ENCODE measurements at places on chromosomes 5 and 9.

DNA sequence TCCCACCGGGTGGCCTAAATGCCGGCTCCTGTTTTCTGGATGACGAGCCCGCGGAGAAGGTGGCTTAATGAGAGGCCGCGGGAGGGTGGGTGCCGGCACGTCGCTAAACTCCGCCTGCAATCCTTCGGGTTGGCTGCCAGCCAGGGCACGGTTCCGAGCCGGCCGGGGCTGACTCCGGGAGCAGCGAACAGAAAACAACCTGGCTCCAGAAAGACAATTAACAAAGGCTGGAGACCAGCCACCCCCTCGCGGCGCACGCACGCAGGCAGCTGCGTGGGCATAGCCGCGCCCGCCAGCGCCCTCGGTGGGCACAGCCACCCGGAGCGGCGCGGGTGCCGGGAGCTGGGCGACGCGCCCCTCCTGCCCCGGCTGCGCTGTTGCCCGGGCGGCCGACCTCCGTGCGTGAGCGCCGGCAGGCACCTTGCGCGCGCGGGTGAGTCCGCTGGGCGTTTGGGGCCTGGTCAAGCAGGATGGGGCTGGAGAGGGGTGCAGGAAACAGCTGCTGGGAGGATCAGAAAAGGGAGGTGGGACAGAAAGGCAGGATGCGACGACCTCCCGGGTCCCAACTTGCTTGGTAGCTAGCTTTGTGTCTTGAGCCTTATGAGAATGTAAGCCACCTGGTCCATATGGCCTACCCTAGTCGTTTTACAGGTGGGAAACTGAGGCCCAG, at the start of gene ARHGEF37:
Gene ARHGEF37, plus strand, starts transcription at position 307 of the 670 bp plus-strand sequence. CDS start 16,272 bp downstream, outside the sequence.
- no peaks in the 10 kb centered on the region for H3K27me3 ChIP-seq
- peak within 1 kb of the TSS; percentile 92 for H3K27ac ChIP-seq
- peak within 1 kb of the TSS; percentile 65 for H3K4me3 ChIP-seq
- peak; percentile 88 for DNase-seq
- H3K4me1 ChIP-seq, result peaks cover 14% of the 10 kb centered on the region

DNA sequence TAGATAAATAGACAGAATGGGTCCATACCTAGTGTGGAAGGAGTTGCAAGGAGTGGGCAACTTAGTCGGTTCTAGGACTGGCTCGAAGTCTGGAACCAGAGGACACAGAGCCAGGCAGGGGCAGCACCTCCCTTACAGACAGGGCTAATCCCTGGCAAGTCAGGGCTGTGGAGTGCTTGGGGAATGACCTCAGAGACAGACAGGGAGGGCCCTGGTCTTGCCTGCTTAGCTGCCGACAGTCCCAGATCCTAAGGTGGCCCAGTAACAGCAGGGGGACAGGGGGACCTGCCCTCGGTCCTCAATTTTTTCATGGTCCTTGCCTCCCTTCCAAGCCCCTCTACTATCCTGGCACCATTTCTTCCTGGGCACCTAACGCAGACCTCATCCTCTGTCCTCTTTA, 222.4 kb upstream of the TNC start:
- no peak overlapping the region for H3K4me3 ChIP-seq
- no peaks in the 10 kb centered on the region for H3K4me1 ChIP-seq
- H3K27ac ChIP-seq, result no peak overlapping the region
- no peak for DNase-seq
- no peaks in the 10 kb centered on the region for H3K36me3 ChIP-seq

DNA sequence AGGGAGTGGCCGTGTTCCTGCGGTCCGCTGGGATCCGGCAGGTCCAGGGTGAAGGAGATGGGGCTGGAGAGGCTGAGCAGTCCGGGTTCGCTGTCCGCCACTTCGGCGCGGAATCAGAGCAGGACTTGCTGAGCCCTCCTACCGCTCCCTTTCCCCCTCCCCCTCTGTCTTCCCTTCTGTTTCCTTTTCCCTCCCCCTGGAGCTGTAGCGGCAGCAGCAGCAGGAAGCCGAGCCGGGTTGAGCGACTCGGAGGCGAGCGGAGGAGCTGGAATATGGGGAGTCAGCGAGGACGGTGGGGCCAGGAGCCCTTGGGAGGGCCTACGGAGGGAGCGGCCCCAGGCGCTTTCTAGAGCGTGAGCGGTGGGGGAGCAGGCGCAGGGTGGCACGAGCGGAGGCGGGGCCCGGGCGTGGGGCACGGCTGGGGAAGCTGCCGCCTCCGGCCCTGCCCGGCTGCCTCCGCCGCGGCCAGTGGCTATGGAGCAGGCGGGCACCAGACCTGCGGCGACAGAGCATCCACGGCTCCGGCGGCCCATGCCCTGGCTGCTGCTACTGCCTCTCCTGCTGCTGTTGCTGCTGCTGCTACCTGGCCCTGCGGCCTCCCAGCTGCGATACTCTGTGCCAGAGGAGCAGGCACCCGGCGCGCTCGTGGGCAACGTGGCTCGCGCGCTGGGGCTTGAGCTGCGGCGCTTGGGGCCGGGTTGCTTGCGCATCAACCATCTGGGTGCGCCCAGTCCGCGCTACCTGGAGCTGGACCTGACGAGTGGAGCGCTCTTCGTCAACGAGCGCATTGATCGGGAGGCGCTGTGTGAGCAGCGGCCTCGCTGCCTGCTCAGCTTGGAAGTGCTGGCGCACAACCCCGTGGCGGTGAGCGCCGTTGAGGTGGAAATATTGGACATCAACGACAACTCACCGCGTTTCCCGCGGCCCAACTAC, at the start of gene PCDHAC2:
Gene PCDHAC2, plus strand, starts transcription at position 184 of the 933 bp plus-strand sequence. Its CDS starts 291 bp downstream, at position 475.
- no peaks in the 10 kb centered on the region for H3K4me1 ChIP-seq
- H3K4me3 ChIP-seq, result peak within 1 kb of the TSS; percentile 42
- DNase-seq, result no peak
- no peaks in the 10 kb centered on the region for H3K36me3 ChIP-seq

DNA sequence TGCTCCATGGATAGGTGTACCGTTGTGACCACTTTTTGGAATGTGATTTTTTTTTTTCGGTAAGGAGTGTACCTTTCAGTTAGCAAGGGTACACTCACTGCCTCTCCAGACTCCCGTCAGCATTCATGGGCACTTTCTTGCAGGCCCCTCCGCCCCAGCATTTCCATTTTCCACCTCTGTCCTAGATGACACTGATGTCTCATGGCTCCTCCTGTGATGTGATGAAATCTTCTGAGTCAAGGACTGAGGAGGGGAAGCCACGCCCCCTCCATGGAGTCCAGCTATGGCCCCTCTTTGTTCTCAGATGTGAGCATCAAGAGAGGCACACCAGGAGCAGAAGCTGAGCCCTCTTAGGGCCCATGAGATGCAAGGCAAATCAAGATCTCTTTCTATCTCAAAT, 61.8 kb downstream of the CTSL start:
- H3K4me3 ChIP-seq, result no peak overlapping the region
- H3K36me3 ChIP-seq, result no peaks in the 10 kb centered on the region
- no peak for DNase-seq
- no peaks in the 10 kb centered on the region for H3K4me1 ChIP-seq

GRCh38 chr9:114097613-114098020, 1.5 kb downstream of the KIF12 start:
- no peaks in the 10 kb centered on the region for H3K4me1 ChIP-seq
- no peak overlapping the region for H3K27ac ChIP-seq
- H3K27me3 ChIP-seq, result no peaks in the 10 kb centered on the region
- H3K4me3 ChIP-seq, result peak overlapping the region; percentile 20

DNA sequence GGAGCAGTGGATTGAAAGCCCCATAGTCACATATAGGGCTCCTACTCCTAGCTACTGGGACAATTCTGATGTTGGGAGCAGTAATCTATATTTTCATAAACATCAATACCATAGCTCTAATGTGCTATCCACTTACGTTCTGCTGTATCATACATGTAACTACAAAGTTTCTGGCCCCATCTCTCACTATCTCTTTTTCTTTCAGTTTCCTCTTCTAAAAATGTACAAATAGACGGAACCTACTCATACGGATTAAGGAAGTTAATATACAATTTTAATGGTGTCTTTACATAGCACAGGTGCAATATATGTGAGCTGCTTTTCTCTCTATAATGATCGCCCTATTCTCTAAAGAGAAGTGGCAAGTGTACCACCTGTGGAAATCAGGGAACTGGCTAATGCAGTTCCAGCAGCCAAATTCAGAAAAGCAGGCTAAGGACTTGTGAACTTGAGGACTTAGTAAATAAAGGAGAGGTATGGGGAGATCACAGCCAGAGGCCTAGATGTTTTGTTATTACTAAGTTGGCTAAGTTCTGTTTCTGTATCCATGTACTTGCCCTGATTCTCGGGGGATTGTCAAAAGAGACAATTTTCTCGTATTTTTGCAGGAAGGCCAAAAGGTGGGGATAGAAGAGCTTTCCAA, 1021.9 kb downstream of the CDH12 start:
- no peak for DNase-seq
- H3K27ac ChIP-seq, result no peak overlapping the region
- no peaks in the 10 kb centered on the region for H3K36me3 ChIP-seq
- H3K4me1 ChIP-seq, result no peaks in the 10 kb centered on the region

GRCh38 chr5:143979044-143979690, 167.2 kb downstream of the HMHB1 start:
- H3K27me3 ChIP-seq, result no peaks in the 10 kb centered on the region
- H3K27ac ChIP-seq, result no peak overlapping the region
- no peaks in the 10 kb centered on the region for H3K36me3 ChIP-seq
- DNase-seq, result no peak

- no peaks in the 10 kb centered on the region for H3K4me1 ChIP-seq
- no peaks in the 10 kb centered on the region for H3K36me3 ChIP-seq
- peak within 1 kb of the TSS; percentile 48 for H3K4me3 ChIP-seq
- DNase-seq, result no peak
- no peaks in the 10 kb centered on the region for H3K27me3 ChIP-seq
- no peak within 1 kb of the TSS for H3K27ac ChIP-seq
Measured at GRCh38 chr5:141430332-141431113, at the start of gene PCDHGA12. Gene PCDHGA12 (plus strand): TSS chr5:141430507. CDS start chr5:141430760, 253 bp downstream.

- no peak for DNase-seq
- no peaks in the 10 kb centered on the region for H3K36me3 ChIP-seq
- no peak overlapping the region for H3K27ac ChIP-seq
- no peak overlapping the region for H3K4me3 ChIP-seq
Measured at GRCh38 chr9:21796768-21797167, 5.7 kb upstream of the MTAP start.

GRCh38 chr9:133135146-133135745, 14.2 kb upstream of the RALGDS start:
- no peaks in the 10 kb centered on the region for H3K36me3 ChIP-seq
- H3K4me3 ChIP-seq, result peak overlapping the region; percentile 2
- DNase-seq, result peak; percentile 82
- peaks cover 61% of the 10 kb centered on the region for H3K4me1 ChIP-seq
- H3K27me3 ChIP-seq, result no peaks in the 10 kb centered on the region
- peak overlapping the region; percentile 99 for H3K27ac ChIP-seq

GRCh38 chr9:3762076-3762475, 236.3 kb upstream of the RFX3 start:
- DNase-seq, result no peak
- H3K36me3 ChIP-seq, result no peaks in the 10 kb centered on the region
- no peaks in the 10 kb centered on the region for H3K4me1 ChIP-seq
